ENCODE measurements at places on chromosomes 3 and 15.

- DNase-seq = no peak
Observed at GRCh38 chr3:8492744-8493511, 8.7 kb upstream of the LMCD1 start.

DNA sequence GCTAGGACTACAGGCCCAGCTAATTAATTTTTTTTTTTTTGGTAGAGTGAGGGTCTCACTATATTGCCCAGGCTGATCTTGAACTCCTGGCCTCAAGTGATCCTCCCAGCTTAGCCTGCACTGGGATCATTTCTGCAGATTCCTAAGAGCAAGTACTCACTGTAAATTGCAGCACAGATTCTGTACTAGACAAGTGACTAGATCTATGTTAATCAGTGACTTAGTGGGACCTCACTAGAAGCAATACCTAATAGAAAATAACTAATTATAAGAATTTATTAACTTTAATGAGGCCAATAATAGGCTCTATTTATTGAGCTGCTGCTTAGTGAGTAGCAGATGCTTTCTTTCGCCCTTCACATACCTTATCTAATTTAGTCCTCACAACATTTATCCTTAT lies 10.6 kb upstream of the UTS2B start:
- DNase-seq = no peak

DNA sequence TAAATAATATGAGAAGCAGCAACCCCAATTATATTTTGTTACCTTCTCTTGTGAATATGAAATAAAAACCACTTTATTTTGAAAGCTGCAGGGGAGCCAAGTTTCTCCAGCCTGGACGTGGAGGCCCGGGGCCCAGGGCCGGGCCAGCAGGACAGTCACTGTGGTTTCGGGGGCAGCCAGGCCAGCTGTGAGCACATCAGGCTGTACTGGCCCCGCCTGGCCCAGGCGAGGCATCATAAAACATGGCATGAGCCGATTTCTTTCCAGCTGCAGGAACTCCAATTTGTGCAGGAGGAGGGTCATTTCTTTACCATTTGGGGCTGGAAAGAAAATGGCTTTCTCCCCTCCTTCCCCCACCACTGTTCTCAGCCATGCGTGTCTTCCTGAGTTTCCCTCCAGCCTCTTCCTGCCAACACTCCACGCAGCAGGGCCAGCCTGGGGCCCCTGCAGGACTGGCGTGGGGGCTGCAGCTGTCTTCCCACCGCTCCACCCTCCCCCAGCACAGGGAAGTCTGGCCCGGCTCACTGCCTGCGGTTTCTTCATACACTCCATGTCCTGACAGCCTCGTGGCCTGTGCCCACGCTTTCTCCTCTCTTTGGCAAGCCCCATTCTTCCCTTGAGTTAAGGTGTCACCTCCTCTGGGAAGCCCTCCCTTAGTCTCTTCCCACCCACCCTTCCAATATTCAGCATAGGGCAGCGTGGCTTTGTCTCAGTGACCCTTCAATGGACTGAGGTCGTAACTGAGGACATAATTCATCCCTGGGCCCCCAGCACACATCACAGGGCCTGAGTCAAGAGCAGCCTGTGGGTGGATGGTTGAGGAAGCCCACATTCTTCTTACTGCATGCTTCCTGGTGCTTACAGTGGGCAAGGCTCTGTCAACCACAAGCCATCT lies 135.8 kb downstream of the CHSY1 start:
- no peak for DNase-seq

- no peak for DNase-seq
Observed at GRCh38 chr3:42680806-42681205, 4.5 kb upstream of the KLHL40 start.

GRCh38 chr3:53259427-53260259 lies 3.8 kb upstream of the TKT start:
- no peak for DNase-seq

- no peak for DNase-seq
Observed at GRCh38 chr3:46712191-46713049, 5.2 kb downstream of the PRSS50 start.

DNA sequence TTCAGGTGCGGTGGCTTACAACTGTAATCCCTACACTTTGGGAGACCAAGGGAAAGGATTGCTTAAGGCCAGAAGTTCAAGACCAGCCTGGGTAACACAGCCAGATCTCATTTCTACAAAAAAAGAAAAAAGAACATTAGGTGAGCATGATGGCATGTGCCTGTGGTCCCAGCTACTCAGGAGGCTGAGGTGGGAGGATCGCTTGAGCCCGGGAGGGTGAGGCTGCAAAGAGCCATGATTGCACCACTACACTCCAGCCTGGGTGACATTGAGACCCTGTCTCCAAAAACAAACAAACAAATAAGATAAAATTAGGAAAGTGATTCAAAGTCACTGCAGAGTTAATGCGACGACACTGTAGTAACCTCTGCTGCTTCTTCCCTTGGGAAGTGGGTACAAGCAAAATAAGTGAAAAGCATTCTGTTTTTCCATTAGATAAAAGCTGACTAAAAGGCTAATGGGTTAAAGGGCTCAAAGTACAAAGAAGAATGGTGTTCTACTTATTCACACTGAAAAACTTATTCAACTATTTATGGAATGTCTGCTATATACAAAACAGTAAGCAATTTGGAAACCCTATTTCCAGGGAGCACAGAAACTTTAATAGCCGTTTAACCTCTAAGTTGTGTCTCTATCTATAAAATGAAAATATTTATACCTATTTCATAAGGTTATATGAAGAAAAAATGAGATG lies 8.0 kb upstream of the RPS27L start:
- no peak for DNase-seq

DNA sequence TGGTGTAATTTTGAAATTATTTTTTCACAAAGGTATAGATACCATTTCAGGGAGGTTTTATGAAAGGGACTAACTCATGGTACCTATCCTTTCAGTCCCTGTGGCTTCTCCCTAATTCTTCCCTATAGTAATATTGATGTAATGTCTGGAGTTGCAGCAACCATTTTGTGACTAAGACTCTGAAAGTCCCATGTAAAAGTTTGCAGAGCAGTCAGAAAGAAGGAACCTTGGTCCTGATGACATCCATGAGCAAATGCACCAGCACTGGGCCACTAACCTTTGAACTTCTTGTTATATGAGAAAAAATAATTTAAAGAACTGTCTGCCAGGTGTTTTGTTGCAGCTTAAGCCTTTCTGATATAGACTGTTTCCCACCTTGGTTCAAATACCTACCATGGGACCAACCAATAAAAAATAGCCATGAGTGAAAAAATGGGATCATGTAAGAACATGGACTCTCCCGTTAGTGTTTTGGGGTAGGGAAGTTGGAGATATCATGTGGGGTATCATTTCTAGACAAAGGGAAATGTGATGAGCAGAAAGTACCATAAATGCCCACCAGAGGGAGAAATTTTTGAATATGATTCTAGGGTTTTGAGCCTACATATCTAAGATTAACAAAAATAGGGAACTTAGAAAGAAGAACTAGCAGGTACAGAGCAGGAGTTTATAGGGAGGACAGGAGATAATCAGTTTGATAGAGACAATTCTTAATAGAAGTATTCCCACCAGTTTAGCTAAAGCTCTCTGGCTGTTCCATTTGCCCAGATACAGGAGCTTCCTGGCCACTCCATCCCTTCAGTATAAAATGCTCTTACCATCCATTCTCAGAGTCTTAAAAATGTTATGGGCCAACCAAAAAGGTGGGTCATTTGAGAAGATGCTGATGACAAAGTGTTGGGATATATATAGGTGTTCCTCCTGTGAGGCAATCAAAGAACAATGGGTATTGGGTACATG lies 3.4 kb upstream of the CPOX start:
- DNase-seq = peak; percentile 83

GRCh38 chr15:59995568-59996297 lies 8.4 kb upstream of the FOXB1 start:
- no peak for DNase-seq

DNA sequence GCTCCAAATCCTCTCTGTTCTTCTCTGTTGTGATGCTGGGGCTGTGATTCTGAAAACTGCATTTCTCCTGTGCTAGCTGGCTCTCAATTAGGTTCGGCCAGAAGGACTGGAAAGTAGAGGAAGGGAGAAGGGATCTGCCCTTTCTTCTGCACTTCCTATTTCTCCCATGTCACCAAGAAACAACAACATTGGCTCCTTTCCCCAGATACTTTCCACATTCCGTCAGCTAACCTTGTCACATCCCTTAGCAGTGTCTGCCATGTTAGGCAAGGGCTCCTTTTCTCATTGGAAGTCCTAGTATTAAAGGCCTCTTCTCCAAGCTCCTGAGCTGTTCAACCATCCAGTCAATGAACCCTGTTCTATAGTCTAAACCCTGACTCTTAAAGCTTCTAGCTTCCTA lies 171.1 kb downstream of the ZNF621 start:
- DNase-seq = no peak

GRCh38 chr15:92825985-92826384 lies 74.1 kb upstream of the CHD2 start:
- no peak for DNase-seq

DNA sequence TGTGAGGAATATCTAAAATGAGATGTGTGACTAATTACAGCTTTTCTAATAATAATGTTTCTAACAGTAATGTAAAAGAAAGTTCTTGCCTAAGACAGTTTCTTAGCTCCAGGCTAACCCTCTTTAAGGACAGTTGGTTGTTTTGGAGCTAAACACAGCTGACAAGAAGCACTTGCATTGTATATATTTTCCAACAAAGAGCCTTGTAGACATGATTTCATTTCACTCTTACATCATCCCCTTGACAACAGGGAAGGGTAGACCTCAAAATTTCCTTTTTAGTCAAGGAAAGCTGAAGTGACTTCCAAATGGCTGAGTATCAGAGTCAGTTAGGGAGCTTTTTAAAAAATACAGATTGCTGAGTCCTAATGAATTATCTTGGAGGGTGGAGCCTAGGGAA lies 4.1 kb downstream of the ARID3B start:
- no peak for DNase-seq

DNA sequence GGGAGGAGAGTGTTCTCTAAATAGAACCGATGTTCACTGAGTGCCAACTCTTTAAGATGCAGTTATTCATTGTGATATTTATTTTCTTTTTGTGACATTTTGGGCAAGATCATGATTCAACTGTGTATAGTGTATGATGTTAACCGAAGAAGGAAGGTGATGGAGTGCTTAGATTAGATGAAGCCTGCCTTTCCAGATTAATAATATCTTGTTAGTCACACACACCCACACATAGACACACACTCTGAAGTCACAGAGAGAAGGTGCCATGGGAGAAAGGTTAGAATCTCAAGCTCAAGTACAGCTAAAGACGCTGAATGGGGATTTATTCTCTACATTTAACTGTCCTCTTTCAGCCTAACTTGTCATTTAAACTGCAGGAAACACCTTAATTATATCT lies 77.0 kb downstream of the SLC9A9 start:
- no peak for DNase-seq

GRCh38 chr3:61493339-61493738 lies 68.0 kb upstream of the PTPRG start:
- DNase-seq = no peak

GRCh38 chr3:188931531-188931930 lies 240.2 kb upstream of the TPRG1 start:
- DNase-seq = no peak

GRCh38 chr3:88248658-88249057 lies 98.9 kb downstream of the C3orf38 start:
- DNase-seq = no peak

DNA sequence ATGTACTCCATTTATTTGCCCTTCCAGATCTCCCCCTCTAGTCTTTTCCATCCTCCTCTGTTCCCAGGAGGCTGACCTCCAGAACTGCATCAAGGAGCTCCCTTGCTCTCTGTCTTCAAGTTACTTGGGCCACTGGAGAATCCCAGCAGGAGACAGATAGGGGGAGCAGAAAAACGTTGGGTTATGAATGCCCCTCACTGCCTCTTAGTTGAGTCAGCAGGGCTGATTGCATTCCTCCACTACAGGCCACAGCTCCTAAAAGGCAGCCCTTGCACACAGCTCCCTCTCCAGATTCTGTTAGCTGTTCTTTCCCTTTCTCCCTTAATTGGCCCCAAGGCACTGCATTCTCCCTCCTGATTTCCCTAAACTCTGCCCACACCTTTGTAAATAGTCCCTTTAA lies 12.4 kb upstream of the CEP152 start:
- DNase-seq = no peak

DNA sequence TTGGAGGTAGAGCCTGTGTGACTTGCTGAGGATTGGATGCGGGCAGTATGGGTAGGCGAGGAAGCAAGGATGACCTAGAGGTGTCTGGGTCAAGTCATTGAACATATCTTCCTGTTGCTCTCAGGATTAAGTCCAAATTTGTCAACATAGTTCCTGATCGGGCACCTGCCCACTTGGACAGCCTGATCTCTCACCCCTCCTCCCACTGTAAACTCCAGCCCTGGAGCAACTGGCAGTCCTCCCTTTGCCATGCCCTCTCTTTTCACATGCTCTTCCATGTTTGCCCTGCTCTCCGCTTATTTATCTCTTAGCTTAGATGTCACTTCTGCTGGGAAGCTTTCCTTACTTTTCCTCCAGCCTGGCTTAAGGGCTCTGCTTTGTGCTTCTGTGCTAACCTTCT lies 47.6 kb upstream of the PPP4R2 start:
- DNase-seq = no peak

- peak; percentile 51 for DNase-seq
Observed at GRCh38 chr15:78301828-78302227, 2.4 kb upstream of the SKIC8 start.

Measured in CD14-positive monocyte (primary cell).